ENCODE measurements at places on chromosomes 5 and 9.

- no peak for DNase-seq
These were observed 52.0 kb downstream of the RFK start for GRCh38 chr9:76342201-76342600.

- no peak for DNase-seq
These were observed 75.6 kb downstream of the ST8SIA4 start for GRCh38 chr5:100827481-100827889.

GRCh38 chr5:38758774-38759600 is 86.8 kb upstream of the OSMR start:
- DNase-seq = peak; percentile 72

GRCh38 chr5:164145458-164145857 is 640.0 kb downstream of the MAT2B start:
- DNase-seq = no peak

GRCh38 chr5:31218978-31219377 is 25.5 kb downstream of the CDH6 start:
- DNase-seq = no peak

GRCh38 chr5:158868546-158868945 is 231.2 kb downstream of the EBF1 start:
- no peak for DNase-seq

DNA sequence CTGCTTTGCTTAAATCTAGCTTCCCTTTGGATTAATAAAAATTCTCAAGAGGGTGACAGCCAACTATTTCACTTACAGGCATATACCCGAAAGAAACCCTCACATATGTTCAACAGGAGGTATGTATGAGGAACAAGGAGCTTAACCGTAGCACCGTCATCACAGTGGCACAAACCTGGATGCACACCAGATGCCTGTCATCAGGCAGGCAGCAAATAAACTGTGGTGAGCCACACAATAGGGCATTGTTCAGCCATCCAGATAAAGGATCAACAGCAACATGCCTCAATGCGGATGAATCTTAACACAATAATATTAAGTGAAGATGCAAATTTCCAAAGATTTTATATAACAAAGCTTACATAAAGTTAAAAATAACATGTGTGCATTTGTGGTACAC is 5.5 kb upstream of the TNFSF15 start:
- no peak for DNase-seq

DNA sequence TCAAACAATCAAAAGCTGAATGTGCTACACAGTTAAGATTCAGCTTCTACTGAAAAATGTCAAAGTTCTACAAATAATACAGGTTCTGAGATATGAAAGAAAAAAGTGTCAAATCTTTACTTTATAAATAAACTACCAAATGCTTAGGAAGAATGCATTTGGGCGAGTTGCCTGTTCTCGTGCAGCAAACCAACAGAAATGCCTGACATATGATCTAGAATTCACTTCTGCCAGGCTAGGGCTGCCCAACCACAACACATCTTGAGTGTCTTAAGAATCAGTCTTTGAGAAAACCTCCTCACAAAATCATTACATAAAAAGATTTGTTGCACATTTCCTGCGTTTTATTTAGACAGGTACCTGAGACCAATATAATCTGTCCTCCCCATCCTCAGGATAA is 42.2 kb downstream of the ANKH start:
- no peak for DNase-seq

DNA sequence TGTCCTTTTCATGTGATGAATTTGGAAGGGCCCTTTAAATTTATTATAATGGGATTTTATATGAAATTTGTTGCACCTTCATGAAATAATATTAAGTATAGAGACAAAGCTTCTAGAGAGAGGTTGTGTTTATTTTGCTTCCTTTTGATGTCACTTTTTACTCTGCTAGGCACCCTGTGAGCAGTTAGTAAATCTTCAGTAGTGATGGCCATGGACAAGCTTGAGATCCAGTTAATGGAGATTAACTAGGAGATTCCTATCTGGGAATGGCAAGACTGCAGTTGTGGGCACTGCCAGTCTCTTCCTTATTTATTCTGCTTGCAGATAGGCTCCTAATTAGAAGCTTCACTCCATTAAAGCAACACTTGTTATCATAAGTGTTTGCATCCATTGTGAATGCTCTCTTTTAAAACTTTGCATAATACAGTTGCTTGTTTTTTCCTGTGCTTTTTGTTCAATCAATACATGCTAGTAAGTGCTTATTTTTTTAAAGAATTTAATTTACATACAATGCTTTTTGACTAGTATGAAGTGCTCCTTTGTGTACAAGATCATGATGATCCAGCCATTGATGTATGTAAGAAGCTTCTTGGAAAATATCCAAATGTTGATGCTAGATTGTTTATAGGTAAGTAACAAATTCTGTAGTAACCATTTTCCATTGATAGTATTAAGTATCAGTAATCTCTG is 25.9 kb downstream of the UGCG start:
- no peak for DNase-seq

DNA sequence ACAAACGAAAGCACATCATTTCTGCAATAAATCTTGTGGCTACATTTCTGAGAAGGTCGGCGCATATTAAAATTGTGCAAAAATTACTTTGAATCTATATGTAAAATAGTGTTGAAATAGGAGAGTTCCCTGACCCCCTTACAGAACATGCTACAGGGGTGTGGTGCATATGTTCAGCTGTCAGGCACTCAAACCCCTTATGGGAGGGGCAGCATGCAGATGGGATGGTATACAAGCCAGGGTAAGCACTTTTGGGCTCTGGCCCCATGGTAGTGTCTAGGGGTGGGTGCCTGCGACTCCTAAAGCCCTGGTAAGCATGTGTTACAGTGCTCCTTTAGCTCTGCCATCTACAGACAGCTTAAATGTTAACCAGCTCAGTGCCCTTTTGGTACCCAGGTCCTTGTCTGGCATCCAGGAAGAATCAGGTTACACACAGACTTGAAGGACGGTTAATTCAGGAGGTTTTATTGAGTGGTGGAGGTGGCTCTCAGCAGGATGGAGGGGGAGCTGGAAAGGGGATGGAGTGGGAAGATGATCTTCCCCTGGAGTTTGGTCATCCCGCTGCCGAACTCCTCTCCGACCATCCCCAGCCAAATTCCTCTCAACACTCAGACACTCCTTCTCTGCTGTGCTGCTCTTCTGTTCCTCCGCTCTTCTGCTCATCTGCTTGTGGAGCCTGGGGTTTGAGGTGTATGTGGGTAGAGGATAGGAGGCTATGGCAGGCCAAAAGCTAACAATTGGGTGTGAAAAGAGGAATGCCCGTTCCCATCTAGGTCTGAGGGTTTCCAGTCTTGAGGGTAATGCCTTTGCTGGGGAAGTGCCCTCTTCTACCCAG is 84.6 kb upstream of the RASEF start:
- no peak for DNase-seq

- DNase-seq = no peak
These were observed 28.7 kb downstream of the SMIM32 start for GRCh38 chr5:136164226-136164625.

- DNase-seq = no peak
These were observed 38.3 kb downstream of the TMEFF1 start for GRCh38 chr9:100511205-100511604.

DNA sequence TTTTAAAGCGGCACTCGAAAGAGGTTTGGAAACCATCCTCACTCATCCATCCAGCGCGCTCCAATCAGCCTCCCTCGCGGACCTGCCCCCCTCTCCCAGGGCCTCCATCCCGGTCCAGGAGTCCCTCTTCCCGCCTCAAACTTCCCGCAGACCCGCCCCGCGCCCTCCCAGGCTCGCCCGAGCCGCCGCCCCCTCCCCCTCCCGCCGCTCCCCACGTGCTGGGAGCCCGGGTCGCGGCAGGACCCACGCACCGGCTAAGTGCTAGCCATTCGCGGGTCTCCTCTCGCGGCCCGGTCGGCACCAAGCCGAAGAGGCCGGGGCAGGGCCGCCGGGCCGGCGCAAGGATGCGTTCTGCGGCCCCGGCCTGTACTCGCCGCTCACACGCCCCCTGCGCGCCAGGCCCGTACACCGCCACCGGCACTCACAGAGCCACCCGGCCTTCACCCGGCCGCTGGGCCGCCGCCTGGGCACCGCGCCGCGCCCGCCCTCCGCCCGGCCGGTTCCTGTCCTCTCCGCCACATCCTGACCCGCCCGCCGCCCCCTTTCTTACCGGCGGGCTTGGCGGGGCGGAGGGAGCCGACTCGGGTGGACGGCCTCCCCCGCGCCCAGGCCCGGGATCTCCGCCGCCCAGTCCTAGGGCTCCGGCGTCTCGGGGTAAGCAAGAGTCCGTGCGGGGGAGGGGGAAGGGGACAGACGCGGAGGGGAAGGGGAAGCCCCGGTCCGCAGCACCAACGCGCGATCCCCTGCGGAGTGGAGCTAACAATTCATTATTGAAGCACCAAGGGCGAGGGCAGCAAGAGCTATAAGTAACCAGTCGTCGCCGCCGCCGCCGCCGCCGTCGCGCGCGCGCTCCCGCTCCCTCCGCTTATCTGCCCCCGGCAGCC is 576 bp downstream of the CHD1 start:
- DNase-seq = no peak

DNA sequence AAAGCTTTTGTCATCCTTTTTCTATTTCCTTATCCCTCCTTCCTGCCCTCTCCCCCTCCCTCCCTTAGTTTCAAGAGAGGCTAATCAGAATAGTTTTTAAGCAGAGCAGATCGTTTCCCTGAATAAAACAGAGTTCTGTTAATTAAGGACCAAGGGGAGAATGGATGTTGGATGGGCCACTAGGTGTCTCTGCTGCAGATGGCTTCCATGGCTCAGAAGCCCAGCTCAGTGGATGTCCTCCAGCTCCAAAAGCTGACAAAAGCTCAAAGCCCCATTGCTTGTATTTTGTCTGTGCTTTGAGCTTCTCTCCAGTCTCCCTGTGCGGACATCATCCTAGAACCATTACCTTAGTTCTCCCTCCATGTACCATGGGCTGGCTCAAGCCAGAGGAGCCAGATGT is 21.0 kb upstream of the NPR3 start:
- DNase-seq = no peak

- DNase-seq = no peak
These were observed 6.7 kb upstream of the OR1N2 start for GRCh38 chr9:122546196-122546595.

DNA sequence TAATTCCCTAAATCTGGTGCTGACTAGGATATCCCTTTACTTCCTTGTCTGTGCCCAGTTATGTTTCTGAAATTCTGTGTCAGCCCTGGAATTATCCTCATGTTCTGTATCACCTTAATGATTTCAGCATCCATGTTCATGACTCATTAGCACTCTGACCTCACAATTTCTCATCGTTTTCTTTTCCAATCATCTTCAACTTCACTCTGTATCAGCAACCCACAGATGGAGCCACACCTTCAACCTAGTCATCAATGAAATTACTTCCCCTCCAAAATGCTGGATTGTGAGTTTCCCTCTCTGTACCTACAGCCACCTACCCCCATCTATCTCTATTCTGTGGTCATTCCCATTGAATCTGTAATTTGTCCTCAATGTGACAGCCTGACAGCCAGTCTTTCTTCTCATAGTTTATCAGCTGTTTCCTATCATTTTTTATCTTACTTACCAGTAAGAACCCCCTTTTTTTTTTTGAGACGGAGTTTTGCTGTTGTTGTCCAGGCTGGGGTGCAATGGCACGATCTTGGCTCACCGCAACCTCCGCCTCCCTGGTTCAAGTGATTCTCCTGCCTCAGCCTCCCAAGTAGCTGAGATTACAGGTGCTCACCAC is 3.1 kb upstream of the IL6ST start:
- DNase-seq = no peak

- no peak for DNase-seq
These were observed 3.2 kb downstream of the ATOSB start for GRCh38 chr9:35112257-35113020.

DNA sequence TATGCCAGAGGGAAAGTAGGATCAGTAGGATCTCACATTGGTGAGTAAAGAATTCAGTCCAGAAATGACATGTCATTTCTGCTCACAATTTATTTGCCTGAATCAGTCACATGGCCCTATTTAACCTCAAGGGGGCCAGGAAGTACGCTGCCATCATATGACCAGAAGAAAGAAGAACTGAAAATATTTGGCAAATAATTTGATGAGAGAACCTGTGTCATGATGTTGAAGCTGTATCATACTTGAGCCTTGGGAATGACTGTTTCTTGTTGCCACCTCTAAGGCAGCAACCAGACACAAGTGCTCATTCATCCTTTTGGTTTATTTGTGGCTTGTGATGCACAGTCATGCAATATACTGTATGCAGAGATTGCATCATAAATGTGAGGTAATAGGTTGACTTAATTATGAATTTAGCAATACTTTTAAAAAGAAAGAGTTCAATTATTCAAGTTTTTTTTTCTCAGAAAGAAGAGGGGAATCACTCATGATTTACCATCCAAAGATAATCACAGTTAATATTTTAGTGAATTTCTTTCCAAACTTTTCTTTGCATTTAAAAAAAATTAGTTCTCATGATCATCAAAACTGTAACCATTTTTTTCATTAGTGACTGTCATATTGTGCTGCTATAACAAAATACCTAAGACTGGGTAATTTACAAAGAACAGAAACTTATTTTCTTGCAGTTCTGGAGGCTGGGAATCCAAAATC is 8.2 kb upstream of the ZFYVE16 start:
- DNase-seq = no peak

DNA sequence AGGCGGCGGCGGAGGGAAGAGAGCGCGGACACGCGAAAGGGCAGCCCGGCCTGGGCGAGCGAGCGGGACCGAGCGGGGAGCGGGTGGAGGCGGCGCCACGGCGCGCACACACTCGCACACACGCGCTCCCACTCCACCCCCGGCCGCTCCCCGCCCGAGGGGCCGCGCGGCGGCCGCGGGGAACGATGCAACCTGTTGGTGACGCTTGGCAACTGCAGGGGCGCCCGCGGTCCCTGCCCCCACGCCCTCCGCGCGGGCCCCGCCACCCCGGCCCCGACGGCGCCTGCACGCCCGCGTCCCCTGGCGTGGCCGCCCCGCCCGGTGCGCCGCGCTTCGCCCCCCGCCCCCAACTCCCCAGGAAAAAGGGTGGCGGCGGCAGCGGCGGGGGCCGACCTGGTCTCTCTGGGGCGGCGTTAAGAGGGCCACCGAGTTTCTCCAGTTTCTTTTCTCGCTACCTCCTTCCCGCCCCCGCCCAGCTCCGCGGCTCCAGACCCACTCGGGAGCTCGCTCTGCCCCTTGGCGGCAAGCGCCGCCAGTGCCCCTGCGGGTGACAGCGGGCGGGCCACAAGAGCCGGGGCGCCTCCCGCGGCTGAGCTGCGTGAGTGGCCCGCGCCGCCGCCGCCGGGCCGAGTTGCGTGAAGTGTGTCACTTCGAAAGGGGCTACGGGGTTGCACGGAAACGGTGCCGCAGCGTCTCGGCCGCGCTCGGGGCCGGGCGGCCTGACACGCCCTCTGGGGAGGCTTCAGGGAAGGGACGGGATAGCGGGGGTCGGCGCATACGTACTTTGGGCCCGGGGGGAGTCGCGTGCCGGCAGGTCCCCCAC is at the start of gene NR3C1:
NR3C1 (minus strand) TSS at position 94 of the 823 bp plus-strand sequence. CDS start 2,847 bp downstream, outside the sequence.
- DNase-seq = peak; percentile 75

GRCh38 chr9:135075234-135076142 is 12.0 kb upstream of the OLFM1 start:
- no peak for DNase-seq

GRCh38 chr5:126531543-126532120 is 63.4 kb downstream of the ALDH7A1 start:
- no peak for DNase-seq

Data from fibroblast of skin of left quadriceps (primary cell).